Activated CD8-positive, alpha-beta T cell treated with anti-CD3 and anti-CD28 coated beads for 36 hours (primary cell): ENCODE measurements at places on chromosomes 12 and 14. TPM values are rescaled to one million over a fixed set of nuclear protein-coding genes. Genes with fewer than 3 reads are reported as not detected.

DNA sequence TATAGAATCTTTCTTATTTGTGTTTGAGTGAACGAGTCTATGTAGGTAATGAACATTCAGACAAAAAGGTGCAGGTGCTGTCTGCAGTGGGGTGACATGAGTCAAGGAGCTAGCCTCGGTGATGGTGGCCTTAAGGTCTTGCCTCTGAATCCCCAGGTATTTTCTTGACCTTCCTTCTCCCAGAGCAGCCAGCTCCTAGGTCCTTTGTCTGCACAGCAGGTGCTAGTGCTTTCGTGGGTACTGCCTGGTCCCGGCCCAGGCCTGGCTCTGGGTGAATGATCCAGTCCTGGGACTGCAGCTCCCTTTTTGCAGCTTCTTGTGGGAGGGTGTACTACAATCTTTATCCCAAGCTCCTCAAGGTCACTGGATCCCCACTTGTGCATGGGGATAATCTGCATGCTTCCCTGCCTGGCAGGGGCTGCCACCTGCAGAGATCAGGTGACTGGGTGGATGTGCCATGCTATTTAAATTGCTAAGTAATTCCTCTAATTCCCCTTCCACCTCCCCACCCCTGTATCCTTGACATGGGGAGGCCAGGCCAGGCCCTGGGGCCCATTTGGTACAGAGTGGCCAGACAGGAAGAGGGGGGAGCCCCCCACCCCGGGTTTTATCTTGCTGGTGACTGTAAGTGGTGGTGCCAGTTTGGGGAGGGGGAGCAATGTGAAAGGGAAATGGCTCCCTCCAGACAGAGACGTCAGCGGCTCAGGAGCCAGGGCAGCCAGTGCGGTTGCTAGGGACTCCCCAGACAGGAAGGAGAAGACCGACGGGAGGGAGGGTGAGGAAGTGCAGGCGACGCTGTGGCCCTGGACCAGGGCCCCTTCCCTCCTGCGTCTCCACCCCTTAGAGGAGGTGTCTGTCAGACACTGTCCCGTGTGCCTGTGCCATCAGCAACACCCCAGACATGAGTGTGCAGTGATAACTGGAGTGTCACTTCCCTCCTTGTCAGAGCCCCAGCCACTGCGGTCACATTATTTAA is 6.7 kb downstream of the VASH1 start:
- DNase-seq = peak; percentile 79

DNA sequence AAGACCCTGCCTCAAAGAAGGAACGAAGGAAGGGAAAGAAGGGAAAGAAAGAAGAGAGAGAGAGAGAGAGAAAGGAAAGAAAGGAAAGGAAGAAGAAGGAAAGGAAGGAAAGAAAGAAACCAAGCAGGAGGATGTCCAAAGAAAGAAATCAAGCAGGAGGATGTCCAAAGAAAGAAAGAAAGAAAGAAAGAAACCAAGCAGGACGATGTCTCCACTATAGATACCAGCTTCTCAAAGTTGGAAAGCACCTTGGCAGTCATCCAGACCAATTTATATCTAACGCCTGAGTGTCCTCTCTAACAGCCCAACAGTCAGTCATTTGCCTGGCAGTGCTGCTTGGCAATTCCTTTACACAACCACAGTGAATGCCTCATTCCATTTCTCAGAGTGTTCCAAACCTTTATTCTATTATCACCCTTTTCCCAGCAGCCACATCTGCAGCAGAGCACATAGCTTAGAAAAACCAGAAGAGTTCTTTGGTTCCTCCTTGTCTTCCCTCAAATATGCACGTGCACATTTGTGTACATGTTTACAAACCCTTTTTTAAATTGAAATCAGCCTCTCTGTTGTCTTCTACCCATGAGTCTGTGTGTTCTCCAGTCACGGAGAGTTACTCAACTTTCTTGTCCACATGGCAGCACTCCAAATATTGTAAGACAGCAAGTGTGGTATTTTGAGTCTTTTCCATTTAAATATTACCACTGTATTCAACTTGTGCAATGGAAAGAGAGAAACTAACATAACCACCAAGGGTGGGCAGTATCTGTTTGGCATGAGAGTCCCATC is 138.4 kb downstream of the STXBP6 start:
- DNase-seq = no peak

DNA sequence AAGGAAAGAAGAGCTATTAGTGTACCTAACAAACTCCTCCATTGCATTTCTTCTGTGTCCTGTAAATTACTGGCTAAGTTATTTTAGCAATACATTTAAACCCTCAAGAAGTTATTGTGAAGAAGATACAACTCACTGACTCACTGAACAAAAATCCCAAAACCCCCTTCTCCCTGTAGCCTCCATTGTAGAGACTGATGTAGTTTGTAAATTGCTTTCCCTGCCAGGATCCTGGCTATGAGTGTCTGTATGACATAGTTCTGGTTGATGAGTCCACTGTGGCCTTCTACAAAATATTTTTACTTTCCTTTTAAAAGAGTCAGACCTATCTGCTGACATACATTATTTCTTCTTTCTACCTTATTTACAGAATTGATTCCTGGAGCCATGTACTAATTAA is 155.6 kb downstream of the SLC6A15 start:
- no peak for DNase-seq

GRCh38 chr12:102618197-102618877 is 138.0 kb upstream of the IGF1 start:
- DNase-seq = no peak

GRCh38 chr14:104966981-104967385 is 11.2 kb downstream of the AHNAK2 start:
- DNase-seq = no peak

DNA sequence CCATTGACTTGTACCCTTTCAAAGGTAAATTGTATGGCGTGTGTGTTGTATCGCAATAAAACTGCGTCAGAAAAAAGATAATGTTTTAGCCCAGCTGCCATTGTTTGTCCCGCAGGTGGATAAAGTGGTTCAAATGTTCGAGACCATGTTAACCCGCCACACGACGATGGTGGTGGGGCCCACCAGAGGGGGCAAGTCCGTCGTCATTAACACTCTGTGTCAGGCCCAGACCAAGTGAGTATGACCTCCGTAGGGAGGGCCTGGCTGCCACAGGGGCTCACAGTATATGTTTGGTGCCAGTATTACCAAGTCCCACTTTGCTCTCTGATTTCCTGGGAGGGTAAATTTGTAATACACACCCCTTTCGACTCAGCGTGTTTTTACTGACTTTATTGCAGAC is 96.9 kb downstream of the DNAH10 start:
- no peak for DNase-seq

DNA sequence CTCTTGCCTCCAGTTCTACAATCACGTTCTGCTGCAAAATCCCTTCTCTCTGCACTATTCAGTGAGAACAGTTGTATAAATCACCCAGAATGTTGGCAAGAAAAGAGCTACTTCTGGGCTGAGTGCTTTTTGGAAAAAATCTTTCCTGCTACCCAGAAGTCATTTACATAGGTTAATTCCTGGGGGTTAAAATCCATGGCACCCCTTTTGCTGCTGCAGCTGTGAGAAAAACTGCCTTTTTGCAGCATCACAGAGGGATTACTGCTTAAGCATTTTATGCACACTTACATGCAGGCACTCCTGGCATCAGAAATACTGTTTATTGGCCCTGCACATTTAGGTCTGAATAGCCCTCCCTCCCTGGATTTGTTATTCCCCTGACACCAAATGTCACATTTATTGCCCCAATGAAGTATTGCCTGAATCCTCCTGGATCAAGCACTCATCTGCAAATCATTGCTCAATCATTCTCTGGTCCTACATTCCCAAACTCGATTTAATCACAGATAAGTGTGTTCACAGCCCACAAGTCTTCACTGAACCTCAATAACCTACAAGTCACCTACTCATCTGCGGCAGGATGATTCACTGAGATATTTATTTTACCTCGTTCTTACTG is 43.1 kb upstream of the CCDC196 start:
- no peak for DNase-seq

- DNase-seq = peak; percentile 62
Observed at GRCh38 chr12:6752167-6752920, 597 bp downstream of the MLF2 start.

- no peak for DNase-seq
Observed at GRCh38 chr12:94089891-94090290, 58.5 kb upstream of the PLXNC1 start.

GRCh38 chr14:105440992-105441391 is 21.4 kb downstream of the MTA1 start:
- no peak for DNase-seq

DNA sequence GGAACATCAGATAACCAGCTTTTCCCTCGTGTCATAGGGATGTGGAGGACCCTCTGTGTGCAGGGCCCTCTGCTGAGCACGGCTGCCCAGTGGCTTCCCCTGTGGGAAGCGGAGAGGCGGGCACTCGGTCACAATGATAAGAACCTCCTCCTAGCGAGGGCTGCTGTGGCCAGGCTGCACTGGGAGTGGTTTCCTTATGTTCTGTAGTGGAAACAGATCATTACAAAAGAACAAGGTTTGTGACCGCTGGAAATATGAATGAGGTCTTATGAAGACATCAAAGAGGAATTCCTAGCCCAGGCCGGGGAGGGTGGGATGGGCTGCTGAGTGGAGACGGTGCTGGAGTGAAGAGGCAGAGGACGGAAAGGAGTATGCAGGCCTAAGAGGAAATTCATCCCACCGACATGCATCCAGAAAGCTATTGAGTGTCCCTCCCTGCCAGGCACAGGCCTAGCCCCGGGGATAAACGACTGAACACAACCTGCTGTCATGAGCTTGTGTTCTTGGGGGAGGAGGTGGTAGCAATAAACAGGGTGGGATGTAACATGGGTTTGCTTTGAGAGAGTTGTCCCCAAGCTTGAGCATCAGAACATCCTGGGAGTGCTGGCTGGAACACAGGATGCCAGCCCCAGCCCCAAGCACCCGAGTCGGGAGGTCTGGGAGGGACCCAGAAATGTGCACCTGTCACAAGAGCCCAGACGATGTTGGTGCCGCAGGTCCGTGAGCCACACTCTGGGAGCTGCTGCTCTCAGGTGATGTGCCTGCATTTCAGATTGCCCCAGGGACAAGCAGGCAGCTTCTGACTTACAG is 37.5 kb downstream of the FZD10 start:
- no peak for DNase-seq

DNA sequence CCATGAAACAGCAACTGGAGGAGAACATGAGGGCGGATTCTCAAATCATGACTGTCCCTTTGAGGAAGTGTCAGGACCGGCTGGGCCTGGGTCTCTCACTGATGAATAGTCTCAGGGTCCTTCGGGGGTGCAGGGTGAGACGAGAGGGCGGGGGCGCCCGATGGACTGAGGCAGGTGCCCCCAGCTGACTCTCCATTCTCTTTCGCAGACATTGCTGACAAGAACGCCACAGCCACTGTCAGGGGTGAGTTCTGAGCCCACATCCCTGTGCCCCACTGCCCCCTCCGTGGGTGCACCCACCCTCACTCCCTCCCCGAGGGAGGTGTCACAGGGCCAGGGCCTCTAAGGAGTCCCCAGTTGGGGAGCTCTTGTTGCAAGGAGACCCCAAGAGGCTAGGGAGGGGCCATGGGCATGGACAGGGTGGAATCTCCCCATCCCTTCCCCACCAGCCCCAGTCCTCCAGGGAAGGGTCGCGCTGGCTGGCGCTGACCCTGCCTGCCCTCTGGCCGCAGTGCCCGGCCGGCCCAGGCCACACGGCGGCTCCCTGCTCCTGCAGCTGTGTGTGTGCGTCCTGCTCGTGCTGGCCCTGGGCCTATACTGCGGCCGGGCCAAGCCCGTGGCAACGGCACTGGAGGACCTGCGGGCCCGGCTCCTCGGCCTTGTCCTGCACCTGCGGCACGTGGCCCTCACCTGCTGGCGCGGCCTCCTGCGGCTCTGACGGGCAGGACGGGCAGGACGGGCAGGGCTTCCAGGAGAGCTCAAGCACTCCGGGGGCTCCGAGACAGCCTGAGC is 8.7 kb downstream of the C14orf180 start:
- no peak for DNase-seq

DNA sequence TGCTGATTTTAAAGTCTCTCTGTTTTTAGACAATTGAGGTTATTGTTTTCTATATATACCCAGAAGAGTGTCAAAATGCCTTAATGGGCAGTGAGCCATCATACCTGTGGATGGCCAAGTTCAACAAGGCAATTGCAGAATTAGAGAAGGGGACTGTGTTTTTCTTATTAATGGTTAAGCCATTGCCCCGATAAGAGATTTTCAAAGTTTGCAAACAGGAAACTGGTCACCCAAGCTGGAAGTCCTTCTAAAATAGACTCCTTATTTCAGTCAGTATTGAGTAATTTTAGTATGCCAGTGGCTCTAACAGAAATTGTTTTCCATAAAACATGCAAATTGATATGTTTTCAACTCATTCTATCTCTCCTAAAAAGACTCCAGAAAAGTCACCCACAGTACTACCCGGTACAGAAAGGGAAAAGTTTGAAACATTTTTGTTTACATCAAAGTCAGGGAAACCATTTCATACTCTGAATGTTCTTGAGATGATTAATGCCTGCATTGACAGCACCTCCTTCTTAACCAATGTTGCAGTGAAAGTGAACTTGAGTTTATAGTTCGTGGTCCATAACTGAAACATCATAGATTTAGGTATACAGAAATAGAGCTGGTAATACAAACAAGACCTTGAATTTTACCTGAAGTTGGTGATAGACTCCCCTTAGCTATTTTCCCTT is 191.1 kb downstream of the TMX1 start:
- DNase-seq = no peak

DNA sequence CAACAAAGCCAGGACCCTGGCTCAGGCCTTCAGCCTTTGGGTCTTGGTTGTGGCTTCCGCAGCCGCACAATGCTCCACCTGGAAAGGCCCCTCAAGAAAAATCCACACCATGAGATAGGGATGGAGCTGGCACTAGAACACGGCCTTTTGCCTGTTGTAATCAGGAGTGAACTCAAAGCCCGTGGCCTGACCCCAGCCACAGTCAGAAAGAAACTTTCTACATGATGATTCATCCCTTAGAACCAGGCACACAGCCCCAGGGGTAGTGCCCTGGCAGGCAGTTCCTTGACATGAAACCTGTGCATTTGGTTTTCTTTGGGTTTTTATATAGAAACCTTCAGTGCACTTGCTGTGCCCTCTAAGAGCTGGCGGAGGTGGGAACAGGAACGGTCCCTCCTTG is 5.1 kb downstream of the CLMN start:
- DNase-seq = peak; percentile 74

- no peak for DNase-seq
Observed at GRCh38 chr14:32329690-32330285, 690 bp downstream of the AKAP6 start.

DNA sequence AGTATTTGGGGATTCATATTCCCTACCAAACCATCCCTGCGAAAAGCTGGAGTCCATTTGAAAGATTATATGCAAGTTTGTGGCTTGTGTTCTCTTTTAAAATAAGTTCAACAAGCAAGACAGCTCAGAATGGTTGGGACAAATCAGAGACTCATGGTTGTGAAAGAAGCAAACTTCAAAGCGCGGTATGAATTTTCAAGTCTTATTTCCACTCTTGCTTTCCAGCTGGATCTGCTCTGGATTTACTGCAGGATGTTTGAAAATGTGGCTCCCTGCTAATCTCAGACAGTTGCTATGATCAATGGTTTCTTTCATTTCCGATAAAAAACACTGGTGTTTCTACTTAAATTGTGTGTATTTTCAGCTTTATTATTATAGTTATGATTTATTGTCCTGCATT is 477.5 kb downstream of the RAD51B start:
- no peak for DNase-seq

GRCh38 chr14:90483571-90483974 is 86.7 kb downstream of the CALM1 start:
- DNase-seq = peak; percentile 46

HDAC7 gene
- 373 TPM for total RNA-seq

KLRG1 gene
- 6.6 TPM for total RNA-seq

GPRC5A gene
- total RNA-seq = 0.11 TPM

TAS2R9 gene
- not detected for total RNA-seq

SRRM4 gene
- total RNA-seq = not detected

DDN gene
- total RNA-seq = 0.72 TPM

SPPL3 gene
- total RNA-seq = 20.8 TPM

DEGS2 gene
- total RNA-seq = 3.1 TPM
